Endothelial cell (in vitro differentiated cells): ENCODE measurements at places on chromosomes 2 and 18.

DNA sequence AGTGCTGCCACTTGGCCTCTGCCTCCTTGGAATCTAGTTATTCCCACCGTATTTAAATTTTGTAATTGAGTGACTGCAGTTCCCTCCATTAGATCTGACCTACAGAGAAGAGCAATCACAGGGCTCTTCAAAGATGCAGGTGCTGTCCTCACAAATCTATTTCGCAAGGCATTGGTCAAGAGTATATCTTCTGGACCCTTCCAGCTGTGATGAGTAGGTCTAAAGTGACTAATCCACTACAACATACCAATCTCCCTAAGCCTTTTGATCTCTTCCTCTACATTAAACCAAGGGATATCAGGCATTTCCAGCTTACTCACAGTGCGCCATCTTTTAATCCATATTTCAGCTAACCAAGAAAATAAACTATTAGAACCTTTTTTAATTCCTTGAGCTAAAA lies 65.1 kb upstream of the COL3A1 start:
- no peak for DNase-seq

DNA sequence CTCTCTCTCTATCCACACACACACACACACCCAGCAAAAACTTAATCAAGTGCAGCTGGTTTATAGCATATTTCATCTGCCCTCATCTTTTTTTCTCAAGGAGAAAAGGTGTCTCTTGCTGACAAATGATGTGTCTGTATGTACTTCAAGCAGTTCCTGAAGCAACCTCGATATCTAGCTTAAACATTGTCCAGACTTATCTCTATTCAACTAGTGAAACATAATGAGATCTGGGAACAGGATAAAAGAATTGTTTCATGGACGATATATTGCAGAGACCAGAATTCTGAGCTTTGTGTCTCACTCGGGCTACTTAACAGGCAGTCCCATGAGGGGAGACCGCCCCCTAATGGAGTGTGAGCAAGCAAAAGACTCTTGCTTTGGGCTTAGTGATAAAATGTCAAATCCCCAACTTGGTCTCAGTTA lies 929.2 kb upstream of the SOX11 start:
- peak; percentile 38 for DNase-seq

GRCh38 chr2:238563551-238563950 lies 136.8 kb downstream of the ASB1 start:
- DNase-seq, result no peak

- no peak for DNase-seq
Measured at GRCh38 chr18:76643996-76644395, 149.0 kb upstream of the ZNF516 start.

DNA sequence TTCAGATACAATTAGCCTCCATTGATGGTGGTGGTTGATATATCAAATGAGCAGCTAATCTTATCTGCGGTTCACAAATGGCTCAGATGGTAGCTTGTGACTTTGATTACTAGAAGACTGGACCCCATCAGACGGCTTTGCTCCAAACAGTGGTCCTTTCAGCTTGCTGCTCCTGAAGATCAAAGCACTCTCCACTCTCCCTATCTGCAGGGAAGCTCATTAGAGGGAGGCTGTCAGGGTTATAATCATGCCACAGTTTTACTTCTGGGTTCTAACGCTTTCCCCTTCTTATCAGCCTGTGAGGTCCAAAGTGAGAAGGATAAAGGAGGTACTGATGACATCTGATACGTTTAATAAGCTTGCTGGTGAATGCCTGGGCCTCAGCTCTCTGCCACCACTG lies 247.1 kb upstream of the NT5C1B start:
- no peak for DNase-seq

DNA sequence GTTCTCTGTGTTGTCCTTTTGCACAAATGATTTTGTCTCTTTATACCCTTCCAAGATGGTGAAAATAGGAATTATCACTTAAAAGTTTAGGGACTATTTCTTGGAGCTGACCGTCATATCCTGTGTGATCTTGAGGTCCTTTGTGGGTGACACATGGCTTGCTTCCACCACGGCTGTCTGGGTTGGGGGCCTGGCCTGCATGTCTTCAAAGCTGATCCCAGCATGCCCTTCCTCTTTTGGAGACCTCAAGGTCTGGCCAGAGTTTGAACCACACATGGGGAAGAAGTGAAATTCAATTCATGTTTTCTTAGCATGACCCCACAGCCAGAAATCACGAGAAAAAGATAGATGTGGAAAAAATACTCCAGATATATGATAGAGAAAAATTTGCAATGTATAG lies 14.0 kb downstream of the SFTPB start:
- no peak for DNase-seq

- DNase-seq, result no peak
Measured at GRCh38 chr2:60234274-60234986, 319.0 kb downstream of the BCL11A start.
